ENCODE measurements at places on chromosomes 1 and 21.

DNA sequence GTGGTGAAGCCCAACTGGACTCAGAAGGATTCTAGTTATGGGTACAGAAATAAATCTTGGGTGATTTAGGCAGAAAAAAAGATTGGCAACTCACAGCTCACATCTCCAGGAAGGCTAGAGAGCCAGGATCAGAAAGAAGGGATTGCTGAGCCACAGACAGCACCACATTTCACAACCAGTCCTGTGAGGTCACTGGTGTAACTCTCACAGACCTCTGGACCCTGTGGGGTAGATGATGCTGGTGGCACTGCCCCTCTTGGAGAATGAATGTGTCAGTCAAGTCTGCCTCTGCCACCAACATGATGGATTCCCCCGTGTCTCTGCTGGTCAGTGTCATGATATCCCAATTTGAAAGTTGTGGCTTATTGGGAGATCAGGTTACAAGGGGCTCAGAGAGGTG, 70.9 kb upstream of the HMCN1 start:
- no peak for DNase-seq

DNA sequence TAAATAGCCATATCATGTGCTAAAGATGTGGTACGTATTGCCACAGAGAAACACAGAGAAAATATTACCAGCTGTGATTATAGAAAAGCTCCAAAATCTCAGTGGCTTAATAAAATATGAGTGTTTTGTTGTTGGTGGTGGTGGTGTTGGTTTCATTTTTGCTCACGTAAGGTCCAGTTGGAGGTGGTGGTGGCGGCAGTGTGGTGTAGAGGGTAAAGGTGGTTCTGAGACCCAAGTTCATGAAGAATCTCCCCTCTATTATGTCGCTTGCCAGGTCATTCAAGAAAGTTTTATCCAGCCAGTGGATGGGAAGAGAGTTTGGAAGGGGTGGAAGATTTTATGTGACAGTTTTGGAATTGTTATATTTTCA, 217.6 kb upstream of the SAMSN1 start:
- DNase-seq = no peak

DNA sequence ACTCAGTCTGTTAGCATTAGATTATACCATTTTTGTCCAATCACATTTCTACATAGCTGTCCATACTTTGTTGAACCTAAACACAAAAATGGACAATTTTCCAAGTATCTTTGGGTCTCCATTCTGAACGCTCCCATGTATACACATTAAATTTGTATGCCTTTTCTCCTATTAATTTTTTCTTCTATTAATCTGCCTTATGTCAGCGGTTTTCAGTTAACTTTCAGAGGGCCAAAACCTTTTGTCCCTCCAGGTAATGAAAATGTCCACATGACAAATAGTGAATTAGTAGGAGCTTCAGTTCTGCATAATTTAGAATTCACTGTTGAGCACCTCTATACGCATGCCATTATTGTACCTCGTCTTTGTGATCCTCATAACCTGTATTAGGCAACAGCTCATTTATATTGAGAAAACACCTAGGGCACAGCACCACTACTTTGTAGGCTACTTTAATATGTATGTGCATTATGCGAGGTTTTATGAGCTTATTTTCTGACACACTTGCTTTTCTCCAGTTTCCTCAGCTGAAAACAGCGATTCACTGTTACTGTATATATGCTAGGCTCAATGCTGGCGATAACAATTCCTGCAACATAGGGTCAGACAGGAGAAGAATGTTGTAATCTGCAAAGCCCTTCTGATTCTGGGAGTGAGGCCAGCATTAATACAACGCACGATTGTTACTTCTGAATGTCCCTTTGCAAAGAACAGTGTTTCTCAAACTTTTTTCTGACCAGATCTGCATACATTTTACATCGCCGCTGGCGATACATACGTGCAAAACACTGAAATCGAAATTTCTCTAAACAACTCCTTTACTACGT, 1.1 kb upstream of the ABCD3 start:
- DNase-seq = no peak

DNA sequence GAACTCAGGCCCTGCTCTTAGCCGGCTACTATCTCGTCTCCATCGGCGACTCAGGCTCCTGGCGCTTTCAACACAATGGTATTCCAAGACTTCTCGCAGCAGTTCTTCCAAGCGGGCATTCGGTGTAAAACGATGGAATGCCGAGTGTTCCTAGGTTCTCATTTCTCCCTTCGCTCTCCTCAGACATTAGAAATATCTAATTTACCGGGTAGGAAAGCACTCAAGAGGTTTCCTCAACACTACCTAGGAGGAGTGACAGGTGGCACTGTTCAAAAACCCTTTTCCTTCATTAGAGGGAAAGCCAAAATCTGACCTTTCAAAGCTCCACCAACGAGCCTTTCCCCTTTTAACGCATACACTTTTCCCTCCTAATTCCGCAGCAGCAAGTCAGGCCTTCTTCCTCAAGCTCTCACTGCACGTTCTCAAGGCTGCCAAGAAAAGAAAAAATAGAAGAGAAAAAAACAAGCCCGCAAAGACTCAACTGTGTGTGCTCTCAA, 601 bp downstream of the UBE2G2 start:
- DNase-seq = no peak

Measured in lower lobe of right lung (tissue), 2 donors.